ENCODE measurements at places on chromosomes 5 and 9.

DNA sequence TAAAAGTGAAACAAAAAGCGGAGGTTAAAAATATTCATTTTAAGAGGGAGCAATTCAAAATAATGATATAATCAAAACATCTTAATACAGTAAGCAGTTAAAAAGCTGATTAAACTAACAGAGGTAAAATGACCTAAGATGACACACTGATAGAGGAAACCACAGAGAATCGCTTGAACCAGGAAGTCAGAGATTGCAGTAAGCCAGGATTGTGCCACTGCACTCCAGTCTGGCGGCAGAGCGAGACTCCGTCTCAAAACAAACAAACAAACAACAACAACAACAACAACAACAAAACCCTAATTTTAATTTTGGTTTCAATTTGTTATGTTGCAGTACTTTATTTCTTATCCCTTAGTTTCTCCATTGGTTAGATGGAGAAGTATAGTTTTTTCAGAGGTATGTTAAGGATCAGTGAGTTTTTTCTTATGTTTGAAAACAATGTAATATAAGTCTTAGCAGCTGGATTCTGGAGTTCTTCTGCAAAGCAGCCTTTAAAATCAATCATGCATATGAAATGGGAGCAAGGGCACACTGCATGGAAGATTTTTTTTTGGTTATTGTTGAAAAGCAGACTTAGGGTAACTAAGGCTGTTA, 58.5 kb downstream of the MLANA start:
- DNase-seq: no peak

DNA sequence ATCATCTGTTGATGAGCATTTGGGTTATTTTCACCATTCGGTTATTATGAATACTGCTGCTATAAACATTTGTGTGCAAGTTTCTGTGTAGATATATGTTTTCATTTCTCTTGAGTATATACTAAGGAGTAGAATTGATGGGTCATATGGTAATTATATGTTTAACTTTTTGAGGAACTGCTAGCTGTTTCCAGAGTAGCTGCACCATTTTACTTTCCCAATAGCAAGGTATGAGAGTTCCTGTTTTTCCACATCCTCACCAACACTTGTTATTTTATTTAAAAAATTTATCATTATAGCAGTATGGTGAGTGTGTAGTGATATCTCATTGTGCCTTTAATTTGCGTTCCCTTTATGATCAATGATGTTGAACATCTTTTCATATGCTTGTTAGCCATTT, 29.2 kb downstream of the CD14 start:
- DNase-seq: no peak

DNA sequence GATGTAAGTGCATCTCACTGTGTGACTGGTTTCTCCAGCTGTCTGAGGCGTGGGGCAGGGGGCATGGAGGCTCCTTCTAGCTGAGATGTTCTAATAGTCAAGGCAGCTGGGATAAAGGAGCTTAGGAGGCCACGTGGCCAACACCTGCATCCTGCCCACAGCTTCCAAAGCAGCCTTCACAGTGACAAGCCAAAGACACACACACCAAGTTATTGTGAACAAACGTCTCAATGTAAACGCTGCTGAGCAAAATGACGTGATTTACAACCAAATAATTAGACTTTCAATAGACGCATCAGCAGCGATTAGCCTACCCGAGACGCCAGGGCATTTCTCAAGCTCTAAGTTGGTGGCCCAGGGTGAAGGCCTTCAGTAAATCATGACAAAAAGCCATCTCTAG, 23.2 kb upstream of the SLC25A51 start:
- DNase-seq: no peak

DNA sequence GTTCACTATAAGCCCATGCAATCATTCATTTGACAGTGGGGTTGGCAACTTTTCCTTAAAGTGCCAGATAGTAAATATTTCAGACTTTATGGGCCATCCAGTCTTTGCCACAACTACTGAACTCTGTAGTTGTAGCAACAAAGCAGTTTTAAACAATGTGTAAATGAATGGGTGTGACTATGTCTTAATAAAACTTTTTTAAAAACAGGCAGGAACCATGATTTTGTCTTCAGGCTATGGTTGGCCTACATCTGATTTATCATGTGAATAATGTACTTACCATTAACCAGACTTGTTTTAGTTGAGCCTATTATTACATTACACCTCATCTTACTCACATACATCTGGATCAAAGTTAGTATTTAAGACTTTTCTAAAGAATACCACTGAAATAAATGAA, 361.6 kb downstream of the GABRG2 start:
- no peak for DNase-seq

- no peak for DNase-seq
Measured at GRCh38 chr5:139642213-139642612, 5.9 kb upstream of the CXXC5 start.

- DNase-seq: no peak
Measured at GRCh38 chr9:95055334-95055850, 262.1 kb downstream of the FANCC start.

GRCh38 chr9:73199886-73200285, 48.2 kb downstream of the ANXA1 start:
- DNase-seq: peak; percentile 57

- DNase-seq: peak; percentile 59
Measured at GRCh38 chr5:88394536-88395175, 126.0 kb upstream of the TMEM161B start.

GRCh38 chr5:118768607-118769175, 219.7 kb downstream of the DTWD2 start:
- DNase-seq: no peak

DNA sequence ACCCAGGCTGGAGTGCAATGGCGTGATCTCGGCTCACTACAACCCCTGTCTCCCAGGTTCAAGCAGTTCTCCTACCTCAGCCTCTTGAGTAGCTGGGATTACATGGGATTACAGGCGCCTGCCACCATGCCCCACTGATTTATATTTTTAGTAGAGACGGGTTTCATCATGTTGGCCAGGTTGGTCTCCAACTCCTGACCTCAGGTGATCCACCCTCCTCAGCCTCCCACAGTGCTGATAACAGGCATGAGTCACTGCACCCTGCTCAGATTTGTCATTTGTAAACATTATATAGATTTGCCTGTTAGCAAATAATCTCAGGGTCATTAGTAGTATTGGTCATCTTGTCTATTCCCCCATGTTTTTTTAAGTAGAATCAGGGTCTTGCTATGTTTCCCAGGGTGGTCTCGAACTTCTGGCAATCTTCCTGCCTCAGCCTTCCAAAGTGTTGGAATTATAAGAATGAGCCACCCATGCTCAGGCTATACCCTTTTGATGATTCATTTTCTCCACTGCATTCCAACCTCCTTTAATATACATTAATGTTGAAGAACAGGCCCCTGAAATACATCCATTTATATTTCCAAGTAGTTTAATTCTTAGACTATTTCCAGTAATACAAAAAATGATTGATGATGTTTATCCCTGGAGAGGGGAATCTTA, 17.3 kb downstream of the CENPH start:
- DNase-seq: no peak

- DNase-seq: no peak
Measured at GRCh38 chr5:79143684-79144379, 32.2 kb downstream of the BHMT start.

DNA sequence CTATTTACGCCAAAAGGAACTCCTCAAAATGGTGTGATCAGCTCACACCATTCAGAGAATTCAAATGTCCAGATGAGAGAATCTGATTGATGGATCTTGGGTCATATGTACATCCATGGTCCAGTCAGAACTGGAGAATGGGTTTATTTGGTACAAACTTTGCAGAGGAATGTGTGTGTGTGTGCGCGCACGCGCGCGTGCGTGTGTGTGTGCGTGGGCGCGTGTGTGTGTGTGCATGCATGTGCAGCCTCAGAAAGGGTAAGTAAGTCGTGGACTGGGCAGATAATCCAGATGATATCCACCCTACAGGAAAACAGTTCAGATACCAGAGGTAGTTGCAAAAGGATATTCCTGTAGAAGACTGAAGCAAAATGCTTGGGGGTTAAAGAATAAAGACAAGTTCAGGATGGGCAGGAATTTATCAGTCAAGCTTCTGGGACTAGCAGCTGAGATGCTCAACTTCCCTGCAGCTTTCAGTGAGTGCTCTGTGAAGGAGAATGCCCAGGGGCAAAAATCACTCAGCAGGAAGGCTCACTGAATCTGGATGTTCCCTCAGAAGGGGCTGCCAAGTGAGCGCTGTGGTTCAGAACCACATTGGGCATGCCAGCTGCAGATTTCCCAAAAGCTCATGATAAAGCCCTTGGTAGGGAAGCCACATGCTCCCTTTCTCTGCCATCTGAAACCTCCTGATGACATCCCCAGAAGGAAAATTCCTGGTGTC, 440.5 kb upstream of the SGCD start:
- DNase-seq: no peak

DNA sequence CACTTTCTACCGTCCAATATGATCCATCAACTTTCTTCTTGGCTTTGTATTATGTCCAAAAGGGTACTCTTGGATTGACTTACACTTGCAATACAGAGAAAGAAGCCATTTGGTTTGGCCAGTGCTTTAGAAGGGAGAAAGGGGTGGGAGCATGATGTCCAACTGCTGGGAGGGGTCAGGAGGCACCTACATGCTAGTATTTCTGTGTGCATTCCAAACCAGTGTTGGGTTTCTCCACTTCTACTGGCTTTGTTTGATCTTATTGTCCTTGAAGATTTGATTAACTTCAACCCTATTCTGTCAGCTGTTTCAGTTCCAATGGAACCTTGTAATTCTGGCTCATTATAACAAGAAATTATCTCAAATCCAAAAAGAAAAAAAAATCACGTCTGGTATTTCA, 27.6 kb downstream of the CYSTM1 start:
- DNase-seq: no peak

DNA sequence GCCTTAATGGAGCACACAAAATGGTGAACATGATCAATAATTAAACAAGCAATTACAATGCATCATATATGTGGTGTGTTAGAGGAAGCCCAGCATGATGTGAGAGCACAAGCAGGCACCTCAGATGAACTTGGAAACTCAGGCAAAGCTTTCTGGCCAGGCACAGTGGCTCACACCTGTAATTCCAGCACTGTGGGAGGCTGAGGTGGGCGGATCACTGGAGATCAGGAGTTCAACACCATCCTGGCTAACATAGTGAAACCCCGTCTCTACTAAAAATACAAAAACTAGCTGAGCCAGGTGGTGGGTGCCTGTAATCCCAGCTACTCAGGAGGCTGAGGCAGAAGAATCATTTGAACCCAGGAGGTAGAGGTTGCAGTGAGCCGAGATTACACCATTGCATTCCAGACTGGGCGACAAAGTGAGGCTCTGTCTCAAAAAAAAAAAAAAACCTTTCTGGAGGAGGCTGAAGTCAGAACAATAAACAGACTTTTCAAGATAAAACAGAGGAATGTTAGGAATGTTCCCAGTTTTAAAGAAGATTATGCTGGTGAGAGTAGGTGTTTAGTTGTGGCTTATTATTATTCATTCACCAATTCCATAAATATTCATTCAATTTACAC, 159.4 kb downstream of the CEMIP2 start:
- DNase-seq: peak; percentile 75

DNA sequence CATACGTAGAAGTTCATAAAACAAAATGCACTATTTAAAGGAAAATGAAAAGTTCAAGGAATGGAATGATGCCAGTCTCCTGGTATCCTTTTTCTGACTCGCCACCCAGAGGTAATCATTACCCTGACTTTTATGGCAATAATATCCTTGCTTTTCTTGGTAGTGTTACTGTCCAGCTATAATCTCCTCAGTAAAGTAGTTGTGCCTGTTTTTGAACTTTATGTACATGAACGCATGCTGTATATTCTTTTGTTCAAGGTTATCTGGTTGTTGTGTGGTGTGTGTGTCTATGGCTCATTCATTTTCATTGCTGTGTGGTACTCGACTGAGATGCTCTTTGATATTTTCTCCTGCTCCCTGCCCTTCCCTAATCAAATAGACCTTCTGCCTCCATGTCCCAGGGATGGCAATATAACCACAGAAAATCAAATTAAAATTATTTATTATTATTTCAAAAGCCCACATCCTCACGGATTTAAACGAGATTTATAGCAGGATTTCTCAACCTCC, 29.2 kb upstream of the FBP1 start:
- no peak for DNase-seq

DNA sequence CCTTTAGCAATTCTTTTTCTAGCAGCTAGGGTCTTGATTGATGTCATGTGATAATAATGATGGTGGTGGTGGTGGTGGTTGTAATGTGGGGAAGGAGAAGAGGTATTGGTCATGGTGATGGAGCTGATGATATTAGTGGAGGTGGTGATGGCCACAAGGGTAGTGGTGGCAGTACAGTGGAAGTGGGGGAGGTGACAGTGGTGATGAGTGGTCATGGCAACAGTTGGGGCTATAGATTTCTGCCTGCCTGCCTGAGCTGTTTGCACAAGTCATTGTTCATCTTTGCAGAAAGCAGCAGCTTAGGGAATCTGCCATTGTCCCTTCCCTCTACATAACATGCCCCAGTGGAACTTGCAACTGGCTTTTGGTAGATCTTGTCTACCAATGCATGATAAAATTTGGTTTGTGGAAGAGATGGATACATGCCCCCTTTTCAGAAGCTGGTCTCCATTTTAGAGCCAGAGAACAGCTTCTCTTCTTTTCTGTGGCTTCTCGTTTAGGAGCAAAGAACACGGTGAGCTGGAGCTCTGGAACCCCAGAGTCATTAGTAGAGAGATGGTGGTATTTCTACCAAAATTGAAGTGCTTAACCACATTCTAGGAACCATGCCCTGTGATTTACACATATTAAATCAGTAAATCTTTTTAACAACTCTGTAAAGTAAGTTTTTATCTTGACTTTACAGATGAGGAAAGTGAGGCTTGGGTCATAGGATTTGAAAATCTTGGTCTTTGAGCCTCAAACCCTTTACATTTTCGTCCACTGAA, 100.3 kb downstream of the AOPEP start:
- no peak for DNase-seq

DNA sequence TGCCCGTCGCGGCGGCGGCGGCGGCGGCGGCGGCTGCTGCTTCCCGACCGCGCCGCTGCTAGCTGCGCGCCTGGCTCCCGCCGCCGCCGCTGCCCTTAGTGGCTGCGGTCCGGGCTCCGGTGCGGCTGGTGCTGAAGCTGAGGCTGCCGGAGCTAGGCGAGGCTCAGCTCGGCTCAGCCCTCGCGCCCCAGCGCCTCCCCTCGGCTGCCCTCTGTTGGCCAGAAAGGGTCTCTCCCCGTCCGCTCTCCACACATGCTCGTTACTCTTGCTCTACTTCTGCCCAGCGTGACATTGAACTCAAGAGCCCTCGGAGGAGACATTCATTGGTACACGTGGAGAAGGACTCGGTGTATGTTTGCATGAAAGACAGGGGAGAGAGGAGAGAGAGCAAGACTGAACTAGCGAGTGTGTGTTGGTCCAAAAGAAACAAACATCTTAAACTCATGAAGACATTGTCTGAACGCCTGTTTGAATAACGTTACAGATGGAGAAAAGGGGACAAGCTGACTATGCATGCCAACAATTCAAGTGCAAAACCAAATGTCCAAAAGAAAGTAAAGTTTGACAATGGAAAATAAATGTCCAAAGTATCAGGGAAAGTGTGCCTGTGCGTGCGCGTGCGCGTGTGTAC, at the start of gene HCN1:
TSS of gene HCN1 (minus strand) at position 175 of the 631 bp plus-strand sequence.
- DNase-seq: peak; percentile 92
